ENCODE measurements at places on chromosomes 16 and 17.

DNA sequence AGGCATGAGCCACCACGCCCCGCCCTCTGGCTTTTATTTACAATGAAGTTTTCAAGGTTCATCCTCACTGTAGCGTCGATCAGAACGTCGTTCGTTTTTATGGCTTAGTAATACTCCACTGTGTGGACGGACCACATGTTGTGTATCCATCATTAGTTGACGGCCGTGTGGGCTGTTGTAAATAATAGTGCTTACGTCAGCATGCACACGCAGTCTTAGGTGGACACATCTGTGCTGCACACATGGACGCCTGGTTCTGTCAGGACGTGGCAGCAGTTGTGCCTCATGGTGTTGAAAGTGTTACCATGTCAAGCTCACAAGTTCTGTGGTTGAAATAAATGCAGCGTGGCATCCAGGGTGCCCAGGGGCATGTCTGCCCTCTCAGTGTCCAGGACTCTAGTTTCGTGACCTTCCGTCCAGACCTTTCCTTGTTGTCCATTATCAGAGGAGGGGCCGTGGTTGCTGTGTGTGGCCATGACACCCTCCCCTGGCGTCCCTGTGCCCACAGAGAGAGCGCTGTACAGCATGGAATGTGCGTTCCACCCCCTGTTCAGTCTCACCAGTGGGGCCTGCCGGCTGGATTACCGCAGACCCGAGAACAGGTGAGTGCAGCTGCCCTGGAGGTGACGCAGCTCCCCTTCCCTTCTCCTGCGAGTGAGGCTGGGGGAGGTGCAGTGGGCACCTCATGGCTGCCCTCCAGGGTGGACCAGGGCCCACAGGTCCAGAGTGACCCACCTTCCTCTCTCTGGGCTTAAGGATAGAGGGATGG lies 22.3 kb downstream of the TCF25 start:
- DNase-seq: no peak

DNA sequence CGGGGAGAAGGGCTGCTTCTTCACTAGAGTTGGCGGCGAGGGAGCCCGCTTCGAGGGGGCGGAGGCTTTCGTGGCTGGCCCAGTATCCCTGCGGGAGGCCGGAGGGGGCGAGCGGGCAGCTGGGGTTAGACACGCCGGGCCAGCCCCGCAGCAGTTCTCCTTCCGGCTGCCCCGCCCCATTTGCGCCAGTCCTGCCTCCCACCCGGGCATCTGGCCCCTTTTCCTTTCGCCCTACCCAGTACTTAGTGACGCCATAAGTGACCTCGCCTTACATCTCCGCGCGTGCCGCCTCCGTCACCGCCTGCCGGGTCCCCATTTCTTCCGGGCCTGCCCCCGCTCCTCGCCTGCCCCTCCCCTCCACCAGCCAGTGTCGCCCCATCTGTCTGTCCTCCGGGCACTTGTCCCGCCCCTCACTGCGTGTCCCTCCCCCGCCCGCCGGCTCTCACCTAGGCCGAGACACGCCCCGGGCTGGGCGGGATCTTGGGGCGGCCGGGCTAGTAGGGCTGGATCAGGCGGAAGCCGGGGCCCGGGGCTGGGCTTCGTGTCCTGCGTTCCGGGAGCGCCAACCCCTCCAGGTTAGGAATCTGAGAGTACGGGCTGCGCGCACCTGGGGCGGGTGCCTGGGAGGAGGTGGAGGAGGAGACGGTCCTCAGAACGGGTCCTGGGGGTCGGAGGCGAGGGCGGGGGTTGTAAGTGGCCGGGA lies 14.3 kb downstream of the SPATA32 start:
- DNase-seq: peak; percentile 94

DNA sequence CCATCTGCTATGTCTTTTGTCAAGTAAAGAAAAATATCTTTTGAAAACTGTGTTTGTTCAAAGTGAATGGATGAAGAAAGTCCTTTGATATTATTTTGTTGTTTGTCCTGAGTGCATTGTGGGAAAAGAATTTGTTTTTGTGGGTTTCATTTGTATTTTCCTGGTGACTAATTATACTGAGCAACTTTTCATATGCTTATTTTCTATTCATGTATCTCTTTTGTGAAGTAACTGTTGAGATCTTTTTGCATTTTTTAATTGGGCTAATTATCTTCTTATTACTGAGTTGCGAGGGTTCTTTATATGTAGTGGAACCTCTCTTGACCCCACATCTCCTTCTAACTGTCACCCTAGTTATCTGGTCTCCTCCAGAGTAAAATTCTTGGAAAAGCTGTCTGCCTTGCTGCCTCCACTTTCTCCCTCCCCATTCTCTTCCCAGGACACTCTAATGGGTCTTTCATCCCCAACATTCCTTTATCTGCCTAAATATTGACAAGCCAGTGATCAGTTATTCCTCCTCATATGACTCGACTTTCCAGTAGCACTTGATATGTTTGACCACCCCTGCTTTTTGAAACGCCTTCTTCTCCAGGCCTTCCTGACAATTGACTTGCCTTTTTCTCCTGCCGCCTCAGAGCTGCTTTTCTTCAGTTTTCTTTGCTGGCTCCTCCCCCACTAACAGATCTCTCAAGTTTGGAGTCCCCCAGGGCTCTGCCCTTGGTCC lies 117.6 kb upstream of the HAS3 start:
- DNase-seq: no peak

- DNase-seq: no peak
These were observed 27.2 kb downstream of the FZD2 start for GRCh38 chr17:44584443-44584842.

DNA sequence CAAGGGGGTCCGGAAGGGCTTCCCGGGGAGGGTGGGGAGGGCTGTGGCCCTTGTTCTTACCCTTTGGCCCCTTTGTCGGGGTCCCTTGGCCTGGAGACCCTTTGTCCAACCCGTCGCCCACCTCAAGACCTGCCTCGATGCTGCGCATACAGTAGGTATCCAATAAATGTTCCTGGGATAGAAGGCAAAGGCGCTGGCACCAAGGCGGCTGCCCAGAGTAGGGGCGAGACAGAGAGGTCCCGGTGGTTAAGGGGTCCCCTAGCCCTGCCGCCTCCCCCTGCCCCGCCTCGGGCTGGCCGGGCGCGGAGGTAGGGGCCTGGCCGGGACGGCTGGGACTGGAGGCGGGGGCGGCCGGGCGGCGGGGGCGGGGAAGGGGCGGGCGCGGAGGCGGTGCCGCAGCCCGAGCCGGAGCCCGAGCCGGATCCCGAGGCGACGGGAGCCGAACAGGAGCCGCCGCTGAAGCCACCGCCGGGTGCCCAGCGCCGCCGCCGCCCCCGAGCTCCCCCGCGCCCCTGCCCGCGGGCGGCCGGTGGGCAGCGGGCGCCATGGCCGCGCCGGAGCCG lies at the start of gene NHERF2:
NHERF2 (plus strand) TSS at position 442 of the 563 bp plus-strand sequence; CDS start at position 546, 104 bp downstream.
- no peak for DNase-seq

- peak; percentile 84 for DNase-seq
These were observed 765 bp downstream of the MYO18A start for GRCh38 chr17:29179232-29180033.

DNA sequence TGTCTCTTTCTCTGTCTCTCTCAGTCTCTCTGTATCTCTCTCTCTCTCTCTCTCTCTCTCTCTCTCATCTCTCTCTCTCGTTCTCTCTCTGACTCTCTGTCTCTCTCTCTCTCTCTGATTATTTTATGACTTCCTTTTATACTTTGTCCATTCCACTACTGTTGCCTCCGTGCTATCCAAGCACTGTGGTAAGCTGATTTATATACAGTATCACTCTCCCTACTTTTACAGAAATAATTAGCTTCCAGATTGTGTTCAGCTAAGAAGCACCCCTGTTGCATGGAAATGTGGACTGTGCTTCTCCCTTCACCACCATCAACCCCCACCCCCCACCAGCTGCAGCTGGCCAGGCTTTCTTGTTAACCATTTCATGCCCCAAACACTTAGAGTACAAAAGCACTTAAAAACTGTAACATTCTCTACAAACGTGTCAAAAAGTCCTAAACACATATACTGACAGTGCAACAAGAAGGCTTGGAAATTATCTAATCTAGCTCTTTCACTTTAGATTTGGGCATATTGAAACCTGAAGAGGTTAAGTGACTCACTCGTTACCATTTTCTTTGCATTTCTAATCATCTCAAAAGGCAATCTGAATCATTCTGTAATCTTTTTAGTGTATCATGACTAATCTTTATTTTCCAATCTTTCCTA lies 11.6 kb upstream of the TMEM100 start:
- no peak for DNase-seq

DNA sequence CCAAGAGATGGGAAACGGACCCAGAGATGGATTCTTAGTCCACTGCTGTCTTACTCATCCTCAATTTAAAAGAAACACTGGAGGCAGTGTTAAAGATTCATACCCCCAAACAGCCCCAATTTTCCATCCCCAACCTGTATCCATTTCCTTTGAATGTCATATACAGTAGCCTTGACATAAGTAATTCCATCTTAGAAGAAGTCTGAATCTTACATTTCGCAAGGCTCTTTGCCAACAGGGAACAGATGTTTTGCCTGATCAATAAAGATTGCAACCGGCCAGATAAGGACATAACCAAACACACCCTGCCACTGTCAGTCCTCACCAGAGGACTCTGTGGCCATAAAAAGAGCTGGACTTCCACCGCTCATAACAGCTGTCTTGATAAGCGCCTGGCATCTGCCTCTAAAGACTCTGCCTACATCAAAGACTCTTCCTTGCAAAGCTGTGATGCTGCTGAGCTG lies 59.0 kb upstream of the MED9 start:
- no peak for DNase-seq

DNA sequence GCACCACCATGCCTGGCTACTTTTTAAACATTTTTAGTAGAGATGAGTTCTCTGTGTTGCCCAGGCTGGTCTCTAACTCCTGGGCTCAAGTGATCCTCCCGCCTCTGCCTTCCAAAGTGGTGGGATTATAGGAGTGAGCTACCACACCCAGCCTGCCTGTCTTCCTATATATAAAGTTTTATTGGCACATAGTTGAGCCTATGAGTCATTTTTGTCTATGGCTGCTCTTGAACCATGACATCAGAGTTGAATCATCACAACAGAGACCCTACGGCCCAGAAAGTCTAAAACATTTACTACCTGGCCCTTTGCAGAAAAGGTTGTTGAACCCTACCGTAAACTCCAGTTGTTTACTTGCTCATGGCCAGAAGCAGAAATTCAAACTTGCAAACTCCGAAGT lies 7.9 kb downstream of the SEPTIN12 start:
- DNase-seq: peak; percentile 53

DNA sequence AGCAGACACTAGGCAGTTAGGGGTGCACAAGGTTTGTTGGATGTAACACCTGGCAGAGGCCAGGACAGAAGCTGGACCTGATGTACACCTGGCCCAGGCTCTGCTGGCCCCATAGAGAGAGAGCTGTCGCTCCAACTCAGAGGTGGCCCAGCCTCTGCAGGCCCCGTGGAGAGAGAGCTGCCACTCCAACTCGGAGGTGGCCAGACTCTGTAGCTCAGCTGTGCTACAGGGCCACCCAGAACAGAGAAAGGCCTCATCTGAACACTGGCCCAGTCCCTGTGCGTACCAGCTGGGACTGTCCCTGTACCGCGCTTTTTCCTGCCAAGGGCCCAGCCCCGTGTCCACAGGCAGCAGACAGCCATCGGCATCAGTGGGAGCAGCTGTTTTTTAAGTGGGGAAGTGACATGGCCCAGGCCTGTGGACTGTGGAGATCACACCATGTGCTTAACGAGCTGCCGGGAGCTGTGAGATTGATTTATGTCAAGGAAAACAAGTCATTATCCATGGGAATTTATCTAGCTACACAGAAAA lies 176.4 kb upstream of the CHMP6 start:
- no peak for DNase-seq

GRCh38 chr17:64057701-64058263 lies 37.3 kb upstream of the ICAM2 start:
- DNase-seq: no peak

DNA sequence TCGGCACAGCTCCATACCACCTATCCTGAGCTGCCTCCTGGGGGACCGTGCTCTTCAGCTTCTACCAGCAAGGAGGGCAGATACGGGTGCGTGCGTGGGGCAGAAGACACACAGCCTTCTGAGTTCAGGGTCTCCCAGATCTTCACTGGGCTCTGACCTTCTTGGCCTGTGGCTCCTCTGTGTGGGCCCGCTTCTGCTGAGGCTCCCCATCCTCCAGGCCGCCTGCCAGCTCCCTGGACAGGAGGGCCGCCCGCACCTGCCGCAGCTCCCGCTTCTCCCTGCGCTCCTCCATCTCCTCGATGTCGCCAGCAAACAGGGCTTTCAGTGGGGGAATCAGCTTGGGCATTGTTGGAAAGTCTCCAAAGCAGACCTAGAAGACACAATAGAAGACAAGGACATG lies 25.2 kb downstream of the ELAC2 start:
- no peak for DNase-seq

DNA sequence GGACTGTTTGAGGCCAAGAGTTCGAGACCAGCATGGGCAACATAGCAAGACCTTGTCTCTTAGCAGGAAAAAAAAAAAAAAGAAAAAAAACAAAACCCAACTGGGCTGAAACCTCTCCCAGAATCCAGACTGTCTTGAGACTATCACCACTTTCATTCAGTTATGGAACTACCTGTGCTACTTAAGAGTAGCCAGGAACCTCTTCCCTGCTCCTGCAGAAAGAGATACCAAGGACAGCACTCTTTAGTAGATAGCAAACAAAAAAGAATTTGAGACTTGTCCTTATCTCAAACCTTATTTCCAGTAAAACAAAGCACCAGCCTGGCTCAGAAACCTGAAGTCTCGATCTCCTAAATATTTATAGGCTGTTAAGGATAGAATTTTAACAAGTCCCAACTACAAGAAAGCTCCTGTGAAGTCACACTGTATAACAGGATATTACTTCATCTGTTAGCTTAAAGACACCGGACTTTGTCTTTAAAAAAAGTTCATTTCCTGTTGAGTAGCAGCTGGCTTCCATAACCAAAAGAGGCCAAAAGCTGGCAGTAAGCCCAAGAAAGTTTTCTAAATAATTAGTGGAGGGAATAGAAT lies 5.1 kb downstream of the CDR2 start:
- DNase-seq: peak; percentile 36

DNA sequence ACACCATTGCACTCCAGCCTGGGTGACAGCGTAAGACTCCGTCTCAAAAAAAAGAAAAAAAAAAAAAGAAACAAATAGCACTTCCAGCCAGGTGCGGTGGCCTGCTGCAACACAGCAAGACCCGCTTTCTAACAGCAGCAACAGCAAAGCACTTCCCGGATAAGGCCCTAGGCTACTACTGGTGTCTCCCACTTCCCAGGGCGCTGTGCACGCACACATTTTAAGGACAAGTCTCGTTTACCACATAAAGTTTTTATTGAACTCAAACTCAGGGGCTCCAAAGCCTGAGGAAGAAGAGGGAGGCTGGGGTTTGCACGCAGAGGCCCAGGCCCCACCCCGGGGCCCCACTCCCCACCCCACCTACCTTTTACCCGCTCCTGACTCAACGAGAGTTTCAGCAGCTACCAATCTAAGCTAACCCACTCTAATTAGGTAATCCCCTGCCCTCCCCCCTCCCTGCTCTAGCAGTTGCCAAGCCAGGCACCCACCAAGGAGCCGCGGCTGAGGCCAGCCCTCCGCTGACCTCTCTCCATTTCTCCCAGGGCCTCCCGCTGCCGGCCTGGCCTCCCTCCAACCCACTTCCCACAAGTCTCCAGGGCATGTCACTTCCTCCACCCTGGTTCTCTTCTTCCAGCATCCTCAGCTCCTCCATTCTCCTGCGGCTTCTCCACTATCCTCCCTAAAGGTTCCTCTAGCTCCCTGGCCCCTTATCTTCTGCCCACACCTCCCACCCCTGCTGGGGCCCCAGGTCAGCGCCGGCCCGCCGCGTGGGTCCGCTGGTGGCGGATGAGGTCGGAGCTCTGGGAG lies 2.4 kb downstream of the ZNF768 start:
- no peak for DNase-seq
